ENCODE measurements at places on chromosomes 5 and 9.
A peak's percentile ranks its signal among the peaks of the same experiment; 100 is the strongest.

DNA sequence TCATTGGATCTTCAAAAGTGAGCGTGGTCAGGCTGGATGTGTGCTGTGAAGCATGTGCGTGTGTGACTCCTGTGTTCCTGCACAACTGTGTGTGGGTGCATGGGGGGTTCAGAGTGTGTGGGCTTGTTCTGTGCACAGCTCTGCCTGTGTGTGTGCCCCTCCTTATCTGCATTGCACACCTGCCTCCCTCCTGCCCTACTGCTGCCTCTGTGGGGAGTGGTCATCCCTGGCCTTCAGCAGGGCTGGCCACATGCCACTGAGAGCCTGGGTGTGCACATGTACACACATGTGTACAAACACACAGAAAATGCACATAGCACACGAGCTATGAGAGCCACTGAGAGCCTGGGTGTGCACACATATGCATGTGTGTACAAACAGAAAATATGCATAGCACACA lies 92.1 kb downstream of the CACNA1B start:
- DNase-seq: no peak

GRCh38 chr9:93001031-93001430 lies 53.7 kb downstream of the FGD3 start:
- DNase-seq: no peak

DNA sequence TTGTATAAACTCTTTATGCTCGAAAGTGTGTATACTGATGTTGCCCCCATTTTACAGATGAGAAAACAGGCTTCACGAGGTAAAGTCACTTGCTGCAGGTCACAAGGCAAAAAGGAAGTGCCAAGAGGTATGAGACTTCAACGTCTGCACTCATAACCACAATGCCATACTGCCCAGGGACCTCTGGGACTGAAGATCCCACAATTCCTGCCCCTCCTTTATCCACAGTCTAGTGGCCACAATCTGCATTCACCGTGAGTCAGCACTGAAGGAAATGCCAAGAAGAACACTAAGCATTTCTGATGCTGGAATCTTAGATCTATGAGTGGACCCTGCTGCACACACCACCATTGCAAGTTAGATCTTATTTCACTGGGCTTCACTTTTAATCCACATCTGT lies 37.3 kb downstream of the MED27 start:
- DNase-seq: peak; percentile 92

DNA sequence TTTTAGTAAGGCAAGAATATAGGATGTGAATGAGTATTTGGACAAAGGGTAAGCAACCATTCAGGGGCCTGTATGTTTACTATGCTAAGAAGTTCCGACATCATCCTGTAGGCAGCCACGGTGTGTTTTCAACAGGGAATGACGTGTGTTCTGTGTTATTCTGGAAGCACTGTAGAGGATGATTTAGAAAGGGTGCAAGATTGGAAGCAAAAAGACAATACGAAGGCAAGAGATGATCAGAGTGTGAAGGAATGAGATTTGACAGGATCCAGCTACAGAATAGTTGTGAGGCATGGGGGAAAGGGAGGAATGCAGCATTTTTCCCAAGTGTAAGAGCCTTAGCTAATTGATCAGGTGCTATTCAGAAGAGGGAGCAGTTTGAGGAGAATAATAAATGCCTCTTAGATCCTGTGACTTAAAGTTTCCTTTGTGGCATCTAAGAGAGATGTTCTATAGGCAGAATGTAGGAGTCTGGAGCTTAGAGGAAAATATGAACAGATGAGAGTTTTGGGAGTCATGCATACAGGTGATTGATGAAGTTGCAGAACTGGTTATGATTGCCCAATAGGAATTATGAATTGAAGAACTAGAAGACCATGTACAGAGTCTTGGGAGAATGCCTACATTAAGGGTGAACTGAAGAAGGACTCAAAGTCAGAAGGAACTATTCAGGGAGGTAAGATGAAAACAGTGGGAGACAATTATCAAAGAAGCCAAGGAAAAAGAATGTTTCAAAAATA lies 2.5 kb downstream of the SMC5 start:
- no peak for DNase-seq

GRCh38 chr5:95654196-95654595 lies 7.6 kb downstream of the RFESD start:
- no peak for DNase-seq

DNA sequence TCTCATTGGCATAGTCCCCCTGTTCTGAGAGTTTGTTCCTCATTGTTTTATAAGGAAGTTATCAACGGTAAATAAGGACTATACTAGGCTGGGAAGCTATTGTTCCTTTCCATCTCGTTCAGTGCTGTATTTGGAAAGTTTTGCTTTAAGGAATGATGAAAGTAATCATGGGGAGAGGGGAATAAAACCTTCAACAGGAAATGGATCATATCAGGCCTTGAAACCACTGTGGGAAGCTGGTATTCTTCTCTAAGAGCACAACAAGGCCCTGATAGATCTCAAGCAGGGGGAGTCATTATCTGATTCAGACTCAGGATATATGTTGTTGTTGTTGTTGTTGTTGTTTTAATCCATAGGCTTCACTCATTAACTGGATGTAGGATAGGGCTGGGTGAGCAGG lies 474.5 kb downstream of the ENC1 start:
- DNase-seq: no peak
